ENCODE measurements at places on chromosomes 1 and 21.

- no peak for DNase-seq
These were observed 16.0 kb downstream of the TYW3 start for GRCh38 chr1:74748960-74749359.

DNA sequence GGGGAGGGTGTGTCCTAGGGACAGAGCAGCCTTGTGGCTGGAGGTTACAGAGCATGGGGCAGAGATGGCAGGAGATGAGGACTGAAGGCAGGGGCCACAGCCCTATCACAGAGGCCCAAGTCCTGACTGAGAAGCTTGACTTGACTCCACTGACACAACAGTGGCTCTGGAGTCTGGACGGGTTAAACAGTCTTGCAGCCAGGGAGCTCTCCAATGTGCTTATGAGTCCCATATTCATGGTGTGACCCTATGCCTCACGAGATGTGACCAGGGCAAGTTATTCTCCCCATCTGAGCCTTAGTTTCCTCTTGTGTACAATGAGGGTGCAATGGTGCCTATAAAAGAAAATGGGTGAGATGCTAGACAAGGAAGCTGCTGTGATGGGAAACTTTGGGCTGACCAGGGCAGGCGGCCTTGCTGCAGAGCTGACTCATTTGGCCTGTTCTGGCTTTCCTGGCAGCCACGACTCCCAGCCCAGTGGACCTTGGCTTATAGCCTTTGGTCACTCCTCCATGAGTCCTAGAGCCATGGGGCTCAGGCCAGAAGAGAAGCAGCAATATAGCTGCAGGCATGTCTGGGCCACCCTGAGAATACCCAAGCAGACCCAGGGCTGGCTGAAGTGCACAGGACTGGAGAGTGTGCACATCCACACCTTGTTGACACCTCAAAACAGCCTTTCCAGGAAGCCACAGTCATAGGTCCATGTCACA lies 2.8 kb upstream of the TTC22 start:
- no peak for DNase-seq

- no peak for DNase-seq
These were observed 10.5 kb downstream of the ACOT11 start for GRCh38 chr1:54558434-54559030.

- no peak for DNase-seq
These were observed 801 bp upstream of the ANXA9 start for GRCh38 chr1:150981177-150981804.

DNA sequence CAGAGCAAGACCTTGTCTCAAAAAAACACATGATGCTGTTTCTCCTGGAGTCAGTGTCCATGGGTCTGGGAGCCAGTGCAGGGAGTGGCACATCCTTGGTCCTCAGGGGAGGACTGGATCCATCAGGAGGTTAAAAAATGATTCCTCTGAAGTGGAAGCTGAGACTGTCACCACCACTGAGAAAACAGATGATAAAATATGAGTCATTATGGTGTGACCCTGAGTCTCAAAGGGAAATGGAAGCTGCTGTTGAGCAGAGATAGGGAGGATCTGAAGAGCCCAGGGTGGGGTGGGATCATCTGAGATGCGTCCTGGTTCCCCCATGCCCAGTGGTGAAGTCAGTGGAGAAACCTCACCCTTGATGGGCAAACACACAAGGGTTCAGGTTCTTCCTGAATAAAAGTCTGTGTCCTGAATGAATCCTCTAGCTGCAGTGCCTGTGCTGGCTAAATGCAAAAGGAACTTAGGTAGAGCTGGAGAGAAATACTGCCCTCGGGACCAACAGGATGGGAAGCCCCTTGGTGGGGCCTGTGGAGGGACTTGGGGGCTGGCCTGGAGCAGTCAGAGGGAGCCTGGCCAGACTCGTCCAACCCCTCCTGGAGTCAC lies 61.6 kb upstream of the TENT5B start:
- no peak for DNase-seq

DNA sequence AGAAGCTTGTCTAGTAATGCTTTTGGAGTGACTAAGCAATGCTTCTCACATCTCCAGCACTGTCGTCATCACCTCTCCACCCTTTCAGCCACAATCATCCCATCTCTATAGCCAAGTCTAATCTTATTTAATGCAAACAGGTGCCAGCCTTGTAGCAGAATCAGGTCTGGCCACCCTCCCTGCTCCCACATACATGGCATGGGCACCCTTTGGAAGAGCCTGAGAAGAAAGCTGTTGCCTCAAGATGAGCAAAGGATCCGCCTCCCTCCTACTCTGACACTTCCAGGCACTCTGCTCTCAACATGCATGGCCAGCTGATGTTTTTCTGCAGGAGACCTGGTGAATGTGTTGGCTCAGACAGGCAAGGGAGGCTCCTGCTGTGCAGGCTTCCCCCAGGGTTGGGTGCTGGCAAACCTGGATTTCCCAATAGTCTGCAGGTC lies 113.1 kb upstream of the GRIK3 start:
- DNase-seq: no peak

GRCh38 chr1:226629210-226629895 lies 80.8 kb downstream of the STUM start:
- no peak for DNase-seq

- DNase-seq: no peak
These were observed 64.7 kb upstream of the GJA8 start for GRCh38 chr1:147837964-147838292.
